Panc1 (cell line): ENCODE measurements at places on chromosomes 4 and X. TPM values are rescaled to one million over a fixed set of nuclear protein-coding genes. Genes with fewer than 3 reads are reported as not detected.
A peak's percentile ranks its signal among the peaks of the same experiment; 100 is the strongest.

DNA sequence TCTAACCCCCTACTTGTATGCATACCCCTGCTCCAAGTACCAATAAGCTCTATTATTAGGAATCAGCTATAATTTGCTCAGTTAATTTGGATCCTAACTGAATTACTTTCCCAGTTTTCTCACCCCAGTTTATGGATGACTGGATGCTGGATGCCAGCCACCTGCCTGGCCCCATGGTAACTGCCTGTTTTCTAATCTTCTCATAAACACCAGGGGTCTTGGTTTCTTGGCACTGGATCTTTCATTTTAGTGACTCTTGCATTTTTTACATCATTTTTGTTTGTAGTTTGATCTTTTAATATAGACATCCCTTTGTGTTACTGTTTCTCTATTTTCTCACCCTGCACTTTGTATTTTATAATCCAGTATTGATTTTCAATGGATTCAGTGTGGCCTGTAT lies 246.8 kb downstream of the ADGRL3 start:
- DNase-seq: no peak

DNA sequence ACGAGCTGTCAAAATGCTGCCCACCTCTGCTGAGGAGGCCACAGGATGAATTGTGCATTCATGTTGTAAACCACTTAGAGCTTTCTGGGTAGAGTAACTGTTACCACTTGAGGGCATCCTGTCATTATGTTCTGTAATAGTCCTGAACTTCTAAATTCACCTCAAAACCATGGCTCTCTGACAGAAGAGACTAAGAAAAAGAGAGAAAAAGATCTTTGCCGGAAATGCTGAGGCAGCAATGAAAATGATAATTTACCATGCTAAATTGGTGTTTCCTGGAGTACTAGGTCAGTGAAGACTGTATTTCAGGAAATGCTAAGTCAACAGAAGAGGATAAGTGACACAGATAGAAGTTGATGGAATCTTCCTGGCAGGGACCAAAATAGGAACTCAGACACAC lies 942.3 kb upstream of the SLIT2 start:
- no peak for DNase-seq

DNA sequence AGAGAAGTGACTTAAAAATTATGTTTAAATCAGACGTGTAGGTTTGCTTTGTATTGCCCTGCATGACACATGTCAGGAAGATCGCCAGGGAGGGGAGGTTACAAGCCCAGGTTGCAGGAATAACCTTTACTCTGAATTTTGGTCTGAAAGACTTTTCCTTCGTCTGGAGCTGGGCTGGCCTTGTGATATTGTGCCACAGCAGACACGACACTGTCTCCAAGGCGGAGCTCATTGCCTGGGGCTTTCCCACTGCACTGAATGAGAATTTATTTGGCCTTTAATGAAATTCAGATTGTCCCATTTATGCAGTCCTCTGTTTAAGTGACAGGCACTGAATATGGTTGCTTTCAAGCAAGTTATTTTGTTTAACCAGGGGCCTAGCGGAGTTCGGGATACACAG lies 45.1 kb downstream of the RHOH start:
- DNase-seq: no peak

DNA sequence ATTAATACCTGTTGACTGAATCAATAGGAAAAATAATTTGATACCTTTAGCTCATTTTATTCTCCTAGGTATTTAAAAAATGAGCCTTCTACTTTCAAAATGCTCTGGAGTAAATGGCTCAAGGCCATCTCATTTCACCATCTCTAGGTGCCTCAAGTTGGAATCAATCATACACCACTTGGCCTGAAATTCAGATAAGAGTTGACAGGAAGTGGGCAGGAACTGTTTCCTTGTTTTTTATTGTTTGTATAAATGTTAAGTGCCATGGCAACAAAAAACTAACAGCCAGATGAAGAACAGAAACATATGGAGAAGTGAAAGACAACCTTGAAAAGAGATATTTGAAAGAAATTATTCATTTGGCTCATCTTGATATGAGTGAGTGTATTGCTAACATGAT lies 12.4 kb downstream of the LIMCH1 start:
- DNase-seq: no peak

GRCh38 chrX:109862433-109862832 lies 129.4 kb upstream of the ACSL4 start:
- no peak for DNase-seq

GRCh38 chr4:187209921-187210613 lies 486.4 kb upstream of the FAT1 start:
- no peak for DNase-seq

GRCh38 chrX:1403228-1403627 lies 11.3 kb upstream of the SLC25A6 start:
- no peak for DNase-seq

DNA sequence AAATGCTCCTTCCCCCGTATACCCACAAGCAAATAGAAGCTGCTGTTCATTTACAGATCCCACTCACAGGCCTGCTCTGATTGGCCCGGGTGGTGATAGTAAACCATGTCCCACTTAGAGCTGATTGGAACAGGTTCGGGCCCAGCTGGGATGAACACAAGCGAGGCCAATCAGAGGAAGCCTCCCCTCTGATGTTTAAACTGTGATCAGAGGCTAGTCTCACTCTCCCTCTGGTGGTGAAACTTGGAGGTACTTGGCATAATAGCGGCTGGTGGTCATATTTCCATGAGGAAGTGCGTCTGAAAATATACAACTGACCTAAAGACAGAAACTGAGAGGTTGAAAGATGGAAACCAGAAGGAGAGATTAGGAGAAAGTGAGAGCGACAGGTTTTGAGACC lies 51.5 kb upstream of the TRPC3 start:
- peak; percentile 8 for DNase-seq

GRCh38 chr4:10026485-10026884 lies 5.2 kb upstream of the SLC2A9 start:
- DNase-seq: no peak

DNA sequence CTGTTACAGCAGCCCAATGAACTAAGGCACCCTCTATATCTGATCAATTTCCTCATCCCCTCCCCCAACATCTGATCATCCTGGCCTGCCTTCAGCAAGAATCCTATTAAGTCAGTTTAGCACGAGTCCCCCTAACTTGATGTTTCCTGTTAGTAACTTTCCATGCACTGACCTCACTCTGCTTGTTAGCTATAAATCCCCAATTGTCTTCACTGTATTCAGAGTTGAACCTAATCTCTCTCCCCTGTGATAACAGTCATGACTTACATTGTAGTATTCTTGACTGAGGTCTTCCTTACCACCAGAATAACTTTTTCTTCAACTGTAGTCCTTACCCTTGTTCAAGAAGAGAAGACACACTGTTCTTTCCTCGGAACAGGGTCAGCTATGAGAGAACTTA lies 8.5 kb downstream of the ANXA5 start:
- no peak for DNase-seq

LAGE3 gene
- 175 TPM for total RNA-seq
